ENCODE measurements at places on chromosomes 6 and 20.

GRCh38 chr20:6811262-6812035 lies 44.0 kb downstream of the BMP2 start:
- DNase-seq, result no peak

DNA sequence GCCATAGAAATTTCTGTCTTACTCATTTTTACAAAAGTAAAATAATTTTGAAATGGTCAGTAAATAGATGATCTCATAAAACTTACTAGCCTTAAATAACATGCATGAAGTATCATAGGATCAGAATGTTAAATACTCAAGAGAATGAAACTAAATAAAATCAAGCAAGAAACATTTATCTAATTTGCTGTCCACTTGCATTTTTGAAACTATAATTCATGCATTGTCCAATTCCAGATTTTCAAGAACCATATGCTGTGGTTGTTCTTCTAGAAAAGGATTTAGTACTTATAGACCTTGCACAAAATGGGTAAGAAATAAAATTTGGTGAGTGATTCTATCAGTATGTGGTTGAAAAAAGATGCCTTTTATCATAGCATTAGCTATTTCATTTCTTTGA lies 107.0 kb downstream of the STXBP5 start:
- no peak for DNase-seq

- DNase-seq, result no peak
These were observed 98.3 kb downstream of the AIG1 start for GRCh38 chr6:143159001-143159400.

DNA sequence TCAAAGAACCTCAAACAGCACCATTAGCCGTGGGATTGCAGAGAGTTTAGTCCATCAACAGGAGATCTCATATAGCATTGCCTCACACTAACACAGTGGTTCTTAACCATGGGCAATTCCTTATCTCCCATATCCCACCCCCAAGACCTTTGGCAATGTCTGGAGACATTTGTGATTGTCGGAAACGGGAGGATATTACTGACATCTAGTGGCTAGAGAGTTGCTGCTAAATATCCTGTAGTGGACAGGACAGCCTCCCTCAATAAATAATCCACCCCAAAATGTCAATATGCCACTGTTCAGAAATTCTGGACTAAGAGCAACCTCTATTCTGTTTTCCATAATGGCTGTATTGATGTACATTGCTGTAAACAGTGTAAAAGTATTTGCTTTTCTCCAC lies 210.1 kb upstream of the CCN2 start:
- DNase-seq, result no peak

DNA sequence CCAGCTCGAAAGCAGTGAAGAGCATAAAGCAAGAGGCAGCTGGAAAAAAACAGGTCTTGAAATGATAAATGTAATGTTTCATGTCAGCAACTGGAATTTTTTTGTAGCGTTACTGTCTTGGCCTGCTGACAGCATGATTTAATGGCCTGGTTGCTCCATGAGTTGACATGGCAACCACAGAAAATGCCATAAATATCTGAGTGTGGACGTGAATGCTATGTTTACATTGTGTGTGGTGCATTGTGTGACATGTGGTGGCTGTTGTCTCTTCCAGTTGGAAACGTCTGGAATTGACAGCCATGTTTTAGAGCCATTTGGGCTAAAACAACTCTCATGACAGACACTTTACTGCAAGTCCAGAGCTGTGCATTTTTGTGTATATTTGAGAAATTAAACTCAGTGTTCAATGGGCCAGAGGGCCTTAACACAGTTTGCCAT lies 170.0 kb downstream of the FOXA2 start:
- DNase-seq, result no peak

GRCh38 chr6:13288481-13288880 lies 39.9 kb downstream of the TBC1D7 start:
- DNase-seq, result no peak

DNA sequence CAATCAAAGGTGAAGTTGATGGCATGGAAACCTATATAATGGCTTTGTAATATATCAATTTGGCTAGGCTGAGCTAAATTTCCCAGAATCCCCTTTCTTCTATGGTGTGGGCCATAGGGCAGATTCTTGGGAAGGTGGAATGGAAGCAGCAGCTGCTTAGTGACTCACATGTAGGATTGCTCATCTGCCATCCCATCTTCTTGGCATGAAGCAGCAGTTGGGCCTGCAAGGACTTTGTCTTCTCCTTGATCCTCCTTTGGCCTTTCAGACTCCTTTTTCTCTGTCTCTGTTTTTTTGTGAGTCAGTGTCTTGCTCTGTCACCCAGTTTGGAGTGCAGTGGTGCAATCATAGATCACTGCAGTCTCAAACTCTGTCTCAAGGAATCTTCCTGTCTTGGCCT lies 52.6 kb upstream of the CEP162 start:
- DNase-seq, result no peak

DNA sequence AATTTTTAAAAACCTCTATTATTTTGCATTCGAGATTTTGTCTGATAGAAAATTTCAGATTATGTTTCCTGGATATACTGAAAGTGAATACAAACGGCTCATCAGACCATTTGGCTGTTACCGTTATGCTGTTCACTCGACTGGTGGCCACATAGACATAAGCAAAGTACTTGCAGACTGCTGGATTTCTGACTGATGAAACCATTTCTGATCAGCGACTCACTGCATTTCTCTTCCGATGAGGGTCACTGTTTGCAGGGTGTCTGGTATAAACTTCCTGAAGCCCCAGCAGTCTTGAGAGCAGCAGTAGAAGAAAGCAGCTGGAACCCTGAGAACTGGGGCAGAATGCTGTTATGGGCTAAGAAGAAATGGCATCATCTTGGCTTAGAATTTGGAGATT lies 17.7 kb downstream of the SNX9 start:
- no peak for DNase-seq

- peak; percentile 4 for DNase-seq
These were observed 172.7 kb upstream of the NOX3 start for GRCh38 chr6:155628306-155628705.

DNA sequence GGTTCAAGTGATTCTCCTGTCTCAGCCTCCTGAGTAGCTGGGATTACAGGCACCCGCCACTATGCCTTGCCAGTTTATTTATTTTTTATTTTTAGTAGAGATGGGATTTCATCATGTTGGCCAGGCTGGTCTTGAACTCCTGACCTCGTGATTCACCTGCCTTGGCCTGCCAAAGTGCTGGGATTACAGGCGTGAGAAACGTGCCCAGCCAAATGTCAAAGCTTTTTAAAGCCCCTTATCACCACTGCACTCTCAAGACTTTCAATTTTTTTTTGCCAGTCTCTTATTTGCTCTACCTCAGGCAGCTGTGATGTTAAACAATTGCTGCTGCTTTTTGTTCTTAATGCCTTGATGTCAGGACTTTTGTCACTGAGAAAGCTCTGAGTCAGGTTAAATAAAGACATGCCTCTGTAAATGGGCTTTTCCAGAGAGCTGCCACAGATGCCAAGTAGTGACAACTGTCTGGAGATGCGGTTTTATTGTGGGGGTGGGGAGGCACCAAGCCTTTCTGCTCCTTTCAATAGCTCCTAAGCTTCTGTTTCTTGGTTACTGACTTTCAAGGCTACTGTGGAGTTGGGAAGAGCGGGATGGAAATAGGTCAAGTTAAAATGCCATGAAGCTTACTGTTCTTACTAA lies 29.2 kb downstream of the RSPH3 start:
- no peak for DNase-seq

DNA sequence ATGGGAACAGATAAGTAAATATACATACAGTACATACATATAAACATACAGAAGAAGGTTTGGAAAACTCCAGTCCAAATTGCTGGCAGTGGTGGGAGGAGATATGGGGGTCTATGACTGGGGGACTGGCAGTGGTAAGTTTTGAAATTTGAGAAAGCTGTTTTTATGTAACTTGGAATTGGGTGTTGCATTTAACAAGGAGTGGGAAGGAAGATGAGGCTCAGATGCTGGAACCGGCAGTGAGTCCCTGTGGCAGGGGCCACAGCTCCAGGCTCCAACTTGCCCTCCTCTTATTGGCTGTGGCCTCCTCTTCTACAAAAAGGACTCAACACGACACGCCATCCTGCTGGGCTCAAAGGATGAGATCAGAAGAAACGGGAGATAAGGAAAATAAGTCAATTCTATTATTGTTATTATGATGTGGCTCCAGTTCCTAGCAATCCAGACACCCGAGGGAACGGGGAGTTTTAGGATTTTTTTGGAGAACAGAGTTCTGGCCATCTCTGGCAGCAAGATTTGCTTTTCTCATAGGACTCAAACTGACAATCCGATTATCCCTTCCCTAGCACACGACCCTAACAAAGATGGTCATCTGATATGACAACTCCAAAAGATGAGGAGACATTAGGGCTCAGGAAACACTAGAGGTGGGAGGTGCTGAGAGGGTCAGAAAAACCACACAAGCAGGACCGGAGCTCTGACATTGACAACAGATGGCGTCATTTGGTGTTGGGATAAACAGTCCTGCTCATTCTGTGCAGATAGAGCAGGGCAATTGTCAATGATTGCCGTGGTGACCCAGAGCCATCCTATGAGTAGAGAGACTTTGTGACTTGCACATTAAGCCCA lies 6.0 kb upstream of the TGM2 start:
- no peak for DNase-seq

DNA sequence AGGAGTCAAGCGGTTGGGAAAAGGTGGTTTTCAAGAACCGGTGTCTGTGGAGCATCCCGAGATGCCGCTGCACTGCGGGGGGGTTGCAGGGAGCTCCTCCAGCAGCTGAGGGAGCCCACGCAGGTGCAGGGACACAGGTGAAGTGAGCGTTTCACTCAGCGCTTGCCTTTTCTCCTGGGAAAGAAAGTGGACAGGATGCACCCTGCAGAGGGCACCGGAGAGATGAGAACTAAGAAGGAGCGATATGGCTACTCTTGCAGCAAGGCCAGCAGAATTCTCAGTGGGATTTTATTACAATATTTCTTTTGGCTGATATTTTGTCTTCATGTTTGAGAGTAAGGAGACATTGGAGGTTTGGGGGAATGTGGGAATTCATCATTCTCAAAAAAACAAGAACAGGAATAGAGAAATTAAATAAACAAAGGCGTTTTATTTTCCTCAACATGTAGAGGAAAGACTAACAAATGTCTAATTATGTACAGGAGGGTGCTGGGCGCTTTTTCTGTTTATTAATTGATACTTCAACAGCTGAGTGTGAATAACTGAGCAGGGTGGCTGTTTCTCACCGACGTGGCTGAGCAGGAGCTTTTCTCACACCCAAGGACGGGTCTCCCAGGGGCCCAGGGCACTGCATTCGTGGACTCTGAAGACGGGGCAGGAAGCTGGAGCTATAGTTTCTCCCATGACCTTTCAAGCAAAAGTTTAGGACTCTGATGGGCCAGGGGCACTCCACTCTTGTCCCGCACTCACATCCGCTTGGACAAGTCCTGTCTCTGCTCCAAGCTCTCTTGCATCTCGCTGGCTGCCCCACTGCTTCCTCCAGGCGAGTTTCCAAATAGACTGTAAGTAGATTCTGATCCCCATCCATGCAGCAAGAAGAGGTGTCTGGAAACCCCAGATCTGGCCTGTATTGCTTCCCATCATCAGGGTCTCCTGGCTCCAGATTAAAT lies 176.1 kb downstream of the SMOC2 start:
- no peak for DNase-seq

- DNase-seq, result no peak
These were observed 1.1 kb downstream of the PGC start for GRCh38 chr6:41746107-41746506.

Data from stimulated activated CD4-positive, alpha-beta T cell treated with anti-CD3 and anti-CD28 coated beads, Interleukin-1b, Interleukin-23, amount 100 ng/mL, for 24 hours (primary cell).